ENCODE measurements at places on chromosomes 11 and 22.
A peak's percentile ranks its signal among the peaks of the same experiment; 100 is the strongest.

DNA sequence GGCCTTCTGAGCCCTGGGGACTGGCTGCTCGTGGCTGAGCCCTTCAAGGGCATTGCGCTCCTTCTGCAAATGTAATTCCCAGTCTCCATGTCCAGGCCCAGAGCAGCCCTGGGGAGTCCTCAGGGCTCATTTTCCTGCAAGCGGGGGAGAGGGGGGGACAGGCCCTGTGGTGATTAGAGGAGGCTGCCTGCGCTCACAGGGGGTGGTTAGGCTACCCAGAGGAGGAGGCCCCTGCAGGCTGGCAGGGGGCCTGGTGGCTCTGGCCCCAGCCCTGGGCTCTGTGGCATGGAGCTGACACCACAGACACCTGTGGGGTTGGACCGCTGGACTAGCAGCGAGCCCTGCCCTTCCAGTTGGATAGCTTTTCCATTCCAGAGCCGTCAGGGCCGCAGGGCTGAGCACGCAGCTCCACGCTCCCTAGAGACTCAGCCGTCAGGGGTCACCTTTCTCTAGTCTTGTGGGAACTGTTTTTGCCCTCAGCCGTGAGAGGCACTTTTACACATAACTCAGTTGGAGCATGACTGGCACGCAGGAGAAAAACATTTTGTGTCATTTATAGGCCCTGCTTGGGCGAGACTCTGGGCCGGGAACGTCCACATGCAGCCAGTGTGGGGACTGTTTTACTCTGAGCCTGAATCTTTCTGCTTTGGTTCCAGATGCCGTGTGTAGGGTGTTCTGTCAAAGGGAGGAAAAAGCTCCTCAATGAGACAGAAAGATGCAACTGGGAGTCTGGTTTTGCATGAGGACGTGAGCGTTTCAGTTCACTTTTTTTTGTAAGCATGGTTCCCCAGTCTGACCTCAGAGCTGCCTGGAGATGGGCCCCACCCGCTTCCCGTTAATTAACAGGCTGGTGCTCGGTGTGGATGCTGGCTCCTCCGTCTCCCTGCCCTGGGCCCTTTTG lies 58.1 kb downstream of the LRP5 start:
- no peak for DNase-seq

DNA sequence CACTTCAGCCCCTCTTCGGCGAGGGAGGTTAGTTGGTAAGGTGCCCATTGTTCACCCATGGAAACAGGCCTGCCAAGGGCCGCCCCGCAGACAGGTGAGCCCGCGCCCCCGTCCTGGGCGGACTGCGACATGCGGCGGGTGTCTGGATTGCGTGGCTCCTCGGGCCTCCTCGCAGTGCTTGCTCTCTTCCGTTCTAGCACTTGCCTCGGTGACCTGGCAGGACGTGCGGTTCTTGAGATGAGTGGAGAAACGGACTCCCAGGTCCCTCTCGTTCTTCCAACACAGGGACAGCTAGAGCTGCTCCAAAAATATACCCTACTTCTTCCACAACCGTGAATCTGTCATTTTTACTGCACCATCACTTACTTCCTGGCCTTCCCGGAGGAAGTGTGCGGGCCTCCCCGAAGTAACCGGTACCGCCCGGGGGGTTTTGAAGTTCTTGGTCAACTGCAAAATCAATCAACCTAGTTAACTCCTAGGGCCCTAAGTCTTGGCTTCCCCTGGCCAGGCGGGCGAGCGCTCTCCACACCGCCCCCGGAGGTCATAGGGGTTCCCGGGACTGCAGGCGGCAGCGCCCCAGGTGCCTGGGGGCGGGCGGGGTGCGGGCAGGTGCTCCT lies 745 bp upstream of the ZBTB44 start:
- peak; percentile 8 for DNase-seq

DNA sequence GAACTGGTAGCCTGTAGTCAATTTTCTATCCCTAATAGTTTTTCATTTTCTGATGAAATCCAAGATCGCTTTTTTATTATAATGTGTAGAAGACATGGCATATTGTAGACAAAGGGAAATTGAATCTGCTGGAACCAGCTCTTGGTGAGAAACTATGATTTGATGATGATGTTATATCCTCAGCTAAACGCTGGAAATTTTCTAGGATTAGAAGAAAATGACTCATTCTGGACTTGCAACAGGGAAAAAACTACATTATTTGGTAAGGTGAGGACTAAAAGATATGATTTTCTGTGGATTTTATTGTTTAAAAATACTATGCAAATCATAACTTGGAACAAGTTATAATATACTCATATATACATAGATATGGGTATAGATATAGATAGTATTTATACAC lies 14.1 kb upstream of the PGM2L1 start:
- peak; percentile 17 for DNase-seq

GRCh38 chr22:41485033-41485432 lies 16.1 kb downstream of the ACO2 start:
- DNase-seq = no peak

DNA sequence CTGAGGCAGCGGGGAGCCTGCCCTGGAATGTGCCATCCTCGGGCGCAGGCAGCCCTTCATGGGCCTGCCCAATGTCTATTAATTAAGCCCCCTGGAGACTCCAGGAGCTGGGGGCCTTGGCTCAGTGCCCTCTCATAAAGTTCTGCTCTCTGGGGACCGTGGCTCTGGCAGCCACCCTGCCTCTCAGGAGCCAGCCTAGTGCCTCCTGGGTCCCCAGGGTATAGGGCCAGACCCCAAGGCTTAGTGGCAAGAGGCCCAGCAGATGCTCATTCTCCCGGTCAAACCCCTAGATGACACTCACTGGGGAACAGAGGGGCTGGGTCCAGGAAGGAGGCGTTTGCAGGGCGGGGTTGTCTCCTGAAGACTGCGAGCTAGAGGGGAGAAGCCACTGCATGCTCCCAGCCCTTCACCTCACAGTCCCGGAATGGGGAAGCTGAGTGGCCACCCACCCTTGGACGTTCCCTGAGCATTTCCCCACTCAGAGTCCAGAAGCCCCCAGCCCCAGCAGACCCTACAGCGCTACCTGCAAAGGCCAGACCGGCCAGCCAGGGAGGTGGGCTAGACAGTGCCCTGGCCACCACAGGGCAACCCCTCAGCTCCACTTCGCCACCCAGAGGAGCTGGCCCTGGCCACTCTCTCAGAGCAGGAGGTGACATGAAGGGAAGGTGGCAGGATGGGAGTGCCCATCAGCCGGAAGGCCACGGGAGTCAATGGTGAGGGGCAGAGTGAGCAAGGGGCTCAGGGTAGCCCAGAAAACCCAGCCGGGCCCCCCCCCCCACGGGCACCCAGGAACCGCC lies 83.0 kb downstream of the CDKN1C start:
- no peak for DNase-seq

- DNase-seq = no peak
Measured at GRCh38 chr22:33823552-33823951, 96.7 kb downstream of the LARGE1 start.

DNA sequence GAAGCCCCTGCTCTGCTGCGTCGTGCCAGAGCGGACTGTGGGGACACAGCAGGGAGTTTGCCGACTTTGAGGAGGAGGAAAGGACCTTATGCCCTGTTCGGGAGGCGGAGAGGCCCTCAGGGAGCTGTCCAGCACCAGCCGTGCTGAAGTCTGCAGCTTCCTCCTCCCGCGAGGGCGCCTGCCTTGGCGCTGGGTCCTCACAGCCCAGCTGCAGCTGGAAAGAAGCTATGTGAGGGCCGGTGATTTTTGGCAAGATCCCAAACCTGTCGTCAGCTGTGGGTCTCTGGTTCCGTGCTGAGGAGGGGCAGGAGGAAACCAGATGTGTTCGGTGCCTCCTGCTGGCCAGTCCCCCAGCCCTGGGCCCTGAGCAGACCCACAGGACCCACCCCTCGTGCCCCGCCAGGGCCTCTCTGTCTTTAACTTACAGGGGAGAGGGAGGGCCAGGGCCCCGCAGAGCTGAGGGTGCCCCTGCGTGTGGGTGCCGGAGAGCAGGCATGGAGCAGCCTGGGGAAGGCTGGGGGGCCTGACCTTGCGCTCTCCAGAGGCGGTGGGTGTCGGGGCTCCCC lies 12.0 kb downstream of the BRSK2 start:
- peak; percentile 16 for DNase-seq

GRCh38 chr11:119861160-119861559 lies 132.2 kb upstream of the NECTIN1 start:
- peak; percentile 70 for DNase-seq

DNA sequence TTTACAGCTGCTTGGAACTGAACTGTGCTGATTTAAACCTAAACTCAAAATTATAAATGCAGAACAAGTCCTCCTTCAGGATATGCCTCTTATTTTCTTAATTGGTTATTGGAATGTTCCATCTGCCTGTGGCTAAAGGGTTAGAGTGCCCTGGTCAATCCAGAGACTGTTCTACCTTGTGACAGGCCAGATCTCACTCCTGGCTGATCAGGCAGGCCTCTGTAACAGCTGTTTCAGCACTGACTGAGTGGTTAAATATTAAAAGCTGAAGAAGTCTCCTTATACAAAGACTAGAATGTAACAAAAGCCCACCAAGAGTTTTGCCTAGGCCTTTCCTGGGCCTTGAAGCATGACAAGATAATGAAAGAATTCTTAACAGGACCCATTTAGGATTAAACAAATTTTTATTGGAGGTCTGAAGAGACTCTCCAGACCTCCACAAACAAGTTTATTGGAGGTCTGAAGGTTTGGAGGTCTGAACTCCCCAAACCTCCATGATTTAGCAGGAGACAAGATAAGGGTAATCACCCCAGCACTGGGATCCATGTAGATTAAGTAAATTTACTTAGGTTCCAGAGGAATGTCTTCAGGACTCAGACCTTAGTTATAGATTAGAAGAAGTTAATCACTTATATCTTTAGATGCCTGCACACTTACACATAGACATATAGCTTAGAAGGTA lies 35.8 kb downstream of the TMPRSS5 start:
- no peak for DNase-seq

GRCh38 chr11:71991494-71991893 lies 7.2 kb upstream of the IL18BP start:
- no peak for DNase-seq

GRCh38 chr11:88357323-88358039 lies 19.9 kb upstream of the CTSC start:
- DNase-seq = peak; percentile 56

- DNase-seq = no peak
Measured at GRCh38 chr11:114564831-114565230, 5.2 kb upstream of the NXPE1 start.

GRCh38 chr11:71558996-71559395 lies 6.4 kb upstream of the KRTAP5-10 start:
- DNase-seq = no peak

DNA sequence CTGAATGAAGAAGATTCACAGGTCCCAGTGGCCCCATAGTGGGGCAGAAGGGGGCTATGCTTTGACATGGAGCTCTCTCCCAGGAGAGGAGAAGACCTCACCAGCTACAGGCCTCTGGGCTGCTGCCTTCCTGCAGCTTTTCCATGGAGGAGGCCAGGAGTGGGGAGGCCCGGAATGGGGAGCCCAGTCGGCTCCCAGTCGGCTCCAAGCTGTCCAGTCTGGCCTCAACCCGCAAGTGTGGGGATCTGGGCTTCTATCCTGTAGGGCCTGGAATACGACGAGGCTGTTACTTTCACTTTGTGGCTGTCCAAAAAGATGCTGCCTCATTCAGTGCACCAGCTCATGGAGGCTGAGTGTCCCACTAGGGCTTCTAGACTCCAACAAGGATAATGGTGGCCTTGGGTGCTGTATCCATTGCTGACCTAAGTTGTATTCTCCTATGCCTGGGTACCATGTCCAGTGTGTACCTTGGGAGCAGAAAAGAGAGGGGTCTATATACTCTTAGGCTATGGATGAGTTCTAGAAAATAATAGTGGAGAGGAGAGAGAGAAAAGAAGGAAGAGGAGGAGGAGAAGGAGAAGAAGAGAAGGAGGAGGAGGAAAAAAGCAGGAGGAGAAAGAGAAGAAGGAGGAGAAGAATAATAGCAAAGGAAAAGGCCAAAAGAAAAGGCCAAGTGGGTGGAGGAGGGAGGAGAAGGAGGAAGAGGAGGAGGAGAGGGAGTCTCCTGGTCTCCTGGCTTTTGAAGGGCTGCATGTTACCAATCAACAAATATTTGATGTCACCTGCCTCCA lies 1.1 kb downstream of the MYO18B start:
- no peak for DNase-seq

DNA sequence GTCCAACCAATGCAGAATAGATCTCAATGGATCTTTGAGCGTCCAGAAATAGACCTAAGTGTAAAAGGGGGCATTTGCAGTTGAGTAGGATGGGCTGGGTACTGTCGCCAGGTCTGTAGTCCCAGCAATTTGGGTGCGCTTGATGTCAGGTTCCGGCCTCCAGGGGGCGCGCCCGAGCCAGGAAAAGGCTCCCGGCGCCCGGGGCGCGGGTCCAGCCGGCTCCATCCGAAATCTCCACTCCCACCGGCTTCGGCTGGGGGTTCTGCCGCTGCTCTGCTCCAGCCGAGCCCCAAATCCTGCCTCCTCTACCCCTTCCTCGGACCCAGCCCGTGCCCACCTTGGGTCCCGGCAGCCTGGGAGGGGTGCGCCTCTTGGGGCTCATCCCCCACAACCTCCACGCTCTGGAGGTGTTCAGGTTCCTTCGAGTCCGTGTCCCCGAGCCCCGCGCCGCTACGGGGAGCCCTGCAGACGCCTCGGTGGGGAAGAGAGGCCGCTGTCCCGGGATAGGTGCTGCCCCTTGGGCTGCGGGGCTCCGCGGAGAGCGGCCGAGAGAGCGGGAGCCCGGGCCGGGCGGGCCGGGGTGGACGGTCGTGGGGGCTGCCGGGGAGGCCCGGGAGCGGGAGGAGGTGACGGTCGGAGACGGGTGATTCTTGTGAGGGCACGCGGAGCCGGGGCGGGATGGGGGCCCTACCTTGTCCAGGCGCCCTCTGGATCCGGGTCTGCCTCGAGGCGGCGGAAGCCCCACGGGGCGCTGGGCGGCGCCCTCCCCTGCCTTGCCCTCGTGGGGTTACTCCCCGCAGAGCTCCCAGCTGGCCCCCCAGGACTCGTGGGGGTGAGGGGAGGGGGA lies 13.0 kb upstream of the CYB5R3 start:
- DNase-seq = peak; percentile 29

DNA sequence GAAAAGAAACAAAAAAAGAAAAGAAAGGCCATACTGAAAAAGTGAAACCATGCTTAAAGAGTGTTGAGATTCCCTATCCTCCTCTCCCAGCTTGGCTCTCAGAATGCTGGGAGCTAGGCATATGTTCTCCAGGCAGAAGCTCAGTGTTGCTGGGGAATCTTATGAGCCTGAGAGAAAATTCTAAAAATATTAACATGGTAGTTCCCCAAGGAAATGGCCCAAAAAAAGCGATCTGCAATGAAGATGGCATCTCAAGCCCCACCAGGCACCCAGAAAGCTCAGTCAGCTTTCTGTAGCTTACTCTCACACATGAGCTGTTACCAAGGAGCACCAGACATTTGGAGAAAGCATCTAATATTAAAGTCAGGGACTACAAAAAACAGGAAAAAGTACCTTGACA lies 94.5 kb downstream of the CD44 start:
- no peak for DNase-seq

DNA sequence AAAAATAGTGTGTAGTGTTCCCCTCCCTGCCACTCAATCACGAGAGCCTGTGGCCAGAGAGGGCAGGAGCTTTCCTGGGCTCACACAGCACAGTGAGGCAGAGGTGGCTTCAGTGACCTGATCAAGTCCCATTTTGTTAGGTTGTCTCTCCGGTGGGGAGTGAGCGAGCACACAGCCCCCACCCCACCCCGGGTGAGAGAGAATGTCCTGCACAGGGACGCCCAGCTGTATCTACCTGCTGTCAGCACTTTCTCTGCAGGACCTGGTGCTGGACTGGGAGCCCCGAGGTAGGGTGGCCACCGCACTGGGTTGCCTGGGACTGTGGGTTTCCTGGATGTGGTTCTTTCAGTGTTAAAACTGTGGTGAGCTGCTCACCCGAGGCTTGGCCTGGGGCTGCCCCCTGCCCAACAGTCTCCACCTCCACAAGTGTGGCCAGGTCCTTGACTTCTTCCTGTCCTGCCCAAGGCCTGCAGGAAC lies 6.1 kb downstream of the CAPN5 start:
- no peak for DNase-seq

GRCh38 chr11:107780775-107781174 lies 68.9 kb upstream of the SLN start:
- peak; percentile 15 for DNase-seq

All from bronchial epithelial cell (primary cell).